Cardiac septum (tissue), 1 donor: ENCODE measurements at places on chromosomes 1 and 21. TPM values are rescaled to one million over a fixed set of nuclear protein-coding genes. Genes with fewer than 3 reads are reported as not detected.

- DNase-seq, result no peak
Observed at GRCh38 chr1:6206520-6206855, 569 bp downstream of the RNF207 start.

GRCh38 chr21:23016617-23017016 is 2018.4 kb downstream of the NCAM2 start:
- no peak for DNase-seq

- DNase-seq, result no peak
Observed at GRCh38 chr1:40722622-40723021, 31.1 kb downstream of the NFYC start.

- DNase-seq, result no peak
Observed at GRCh38 chr1:11925938-11926292, 312 bp downstream of the KIAA2013 start.

GRCh38 chr1:198523182-198523950 is 17.1 kb downstream of the ATP6V1G3 start:
- no peak for DNase-seq

Gene HJV
- 73.8 TPM for total RNA-seq

DNA sequence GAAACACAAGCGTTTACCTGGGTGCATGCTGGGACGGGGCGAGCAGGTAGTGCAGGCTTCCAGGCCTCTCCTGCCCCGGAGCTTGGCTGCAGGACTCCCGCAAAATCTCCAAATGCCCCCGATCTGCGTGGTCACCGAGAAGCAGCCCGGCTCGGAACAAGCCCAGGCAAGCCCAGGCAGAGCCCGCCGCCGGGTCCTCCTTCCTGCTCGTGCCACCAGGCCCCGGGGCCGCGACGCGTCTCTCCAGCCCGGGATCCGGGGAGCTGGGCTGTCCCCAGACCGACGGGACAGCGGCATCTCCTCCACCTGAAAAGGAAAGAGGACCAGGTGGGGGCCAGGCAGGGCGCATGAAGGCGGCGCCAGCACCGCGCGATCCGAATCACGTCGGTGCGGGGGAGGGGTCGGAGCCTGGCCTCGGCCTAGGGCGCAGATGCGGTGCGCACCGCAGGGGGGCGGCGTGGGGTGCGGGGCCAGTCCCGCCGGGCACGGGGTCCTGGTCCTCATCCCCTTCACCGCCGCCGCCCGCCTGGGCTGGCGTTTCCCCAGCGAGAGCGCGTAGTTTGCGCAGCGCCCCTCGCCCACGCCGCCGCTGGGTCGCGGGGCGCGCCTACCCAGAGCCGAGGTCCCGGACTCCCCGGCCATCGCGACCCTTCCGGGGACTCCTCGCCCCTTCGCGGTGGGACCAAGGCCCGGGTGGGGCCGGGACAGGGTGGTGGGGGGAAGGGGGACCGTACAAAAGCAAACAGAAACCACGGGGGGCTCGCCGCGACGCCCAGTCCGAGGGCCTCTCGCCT is 52.4 kb upstream of the H6PD start:
- DNase-seq, result no peak

DNA sequence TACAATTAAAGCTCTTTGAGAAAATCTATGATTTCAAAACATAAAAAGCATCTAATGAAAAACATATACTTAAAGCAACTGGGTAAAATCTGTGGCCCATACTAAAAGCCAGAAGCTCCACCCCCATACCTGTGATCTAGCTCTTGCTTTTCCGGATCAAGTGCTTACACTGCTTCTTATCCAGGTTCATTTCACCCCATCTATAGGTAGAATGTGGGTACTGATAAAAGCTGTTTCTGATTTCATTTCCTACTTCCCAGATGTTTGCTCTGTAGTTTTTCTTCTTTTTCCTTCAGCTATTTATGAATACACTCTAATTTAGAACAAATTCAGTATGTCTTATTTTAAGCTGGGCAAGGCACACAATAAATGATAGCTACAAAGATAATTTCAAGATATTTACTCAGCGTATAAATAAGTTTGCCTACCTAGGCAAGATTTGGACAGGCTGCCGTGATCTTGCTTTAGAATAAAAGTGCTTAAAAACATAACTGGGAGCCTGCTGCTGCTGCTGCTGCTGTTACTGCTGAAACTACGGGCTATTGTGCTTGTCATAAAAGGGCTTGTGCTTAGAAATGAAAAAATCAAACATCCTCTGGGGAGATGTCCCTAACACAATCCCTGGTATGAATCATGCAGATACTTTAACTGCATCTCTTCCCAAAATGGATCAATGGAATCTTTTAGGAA is 2.1 kb downstream of the SIPA1L2 start:
- no peak for DNase-seq

- no peak for DNase-seq
Observed at GRCh38 chr1:15650433-15650832, 33.2 kb downstream of the DDI2 start.

- DNase-seq, result no peak
Observed at GRCh38 chr1:147758379-147759100, 1.9 kb downstream of the GJA5 start.

GRCh38 chr1:90067194-90067931 is 72.5 kb downstream of the ZNF326 start:
- no peak for DNase-seq
